ENCODE measurements at places on chromosomes 13 and 19.
A peak's percentile ranks its signal among the peaks of the same experiment; 100 is the strongest.

GRCh38 chr19:29770648-29771047, 41.1 kb upstream of the CCNE1 start:
- no peak for DNase-seq

DNA sequence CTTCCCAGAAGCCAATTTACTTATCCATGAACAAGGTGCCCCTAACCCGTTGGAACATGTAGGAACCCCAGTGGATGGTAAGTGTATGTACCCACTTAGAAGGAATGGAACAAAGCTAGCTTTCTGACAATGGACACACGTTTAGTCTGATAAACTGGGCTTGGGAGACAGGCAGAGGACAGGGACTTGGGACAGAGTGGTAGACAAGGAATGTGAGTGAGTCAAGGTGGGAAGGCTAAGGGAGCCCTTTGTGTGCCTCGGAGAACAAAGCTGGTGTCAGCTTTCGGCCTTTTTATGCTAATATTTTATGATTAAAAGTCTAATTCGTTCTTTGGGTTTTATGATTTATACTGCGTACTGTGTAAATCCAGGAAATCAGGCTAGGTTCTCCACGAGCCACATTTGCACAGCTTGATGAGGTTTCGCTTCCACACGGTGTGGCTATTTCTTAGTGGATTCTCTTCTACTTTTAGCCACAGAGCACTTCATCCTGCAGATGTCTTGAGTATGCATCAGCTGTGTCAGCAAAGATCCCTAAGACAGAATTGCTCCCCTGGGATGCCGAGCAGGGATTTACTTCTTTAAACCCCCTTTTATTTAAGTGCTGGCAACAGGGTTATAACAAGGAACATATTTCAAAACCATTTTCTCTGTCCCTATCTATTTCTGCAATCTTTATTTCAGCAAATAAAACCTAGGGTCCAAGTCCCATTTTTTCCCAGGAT, 258.5 kb downstream of the DLEU7 start:
- no peak for DNase-seq

GRCh38 chr19:32311371-32311770, 34.0 kb upstream of the ZNF507 start:
- DNase-seq = peak; percentile 79

DNA sequence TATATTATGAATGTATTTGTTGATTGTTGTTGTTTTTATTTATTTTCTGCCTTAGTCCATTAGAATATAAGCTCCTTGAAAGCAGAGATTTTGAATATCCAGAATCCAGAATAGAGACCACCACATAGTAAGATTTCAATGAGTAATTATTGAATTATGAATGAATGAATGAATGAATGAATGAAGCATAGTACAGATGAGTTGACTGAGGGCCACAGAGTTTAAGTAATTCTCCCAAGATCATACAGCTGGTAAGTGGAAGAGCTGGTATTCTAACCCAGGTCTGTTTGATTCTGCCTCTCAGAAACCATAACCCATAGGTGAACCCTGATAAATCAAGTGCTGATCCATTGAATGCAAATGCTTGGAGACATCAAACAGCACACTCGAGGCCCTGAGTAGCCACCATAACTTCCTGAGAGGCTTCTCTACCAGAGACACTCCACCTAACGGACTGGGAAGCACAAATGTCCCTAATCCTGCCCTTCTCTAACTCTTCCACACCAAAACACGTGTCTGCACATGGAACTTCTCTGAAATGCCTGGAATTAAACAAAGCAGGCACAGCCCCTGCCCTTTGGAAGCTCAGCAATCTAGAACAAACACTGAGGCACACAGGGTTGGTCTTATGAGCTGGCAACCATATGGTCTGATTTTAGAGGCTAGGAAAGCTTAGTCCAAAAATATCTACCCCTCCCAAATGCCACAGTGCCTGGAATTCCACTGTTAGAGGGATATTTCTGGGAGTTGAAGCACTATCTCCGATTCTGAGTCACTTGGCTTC, 190.1 kb downstream of the FOXO1 start:
- no peak for DNase-seq

DNA sequence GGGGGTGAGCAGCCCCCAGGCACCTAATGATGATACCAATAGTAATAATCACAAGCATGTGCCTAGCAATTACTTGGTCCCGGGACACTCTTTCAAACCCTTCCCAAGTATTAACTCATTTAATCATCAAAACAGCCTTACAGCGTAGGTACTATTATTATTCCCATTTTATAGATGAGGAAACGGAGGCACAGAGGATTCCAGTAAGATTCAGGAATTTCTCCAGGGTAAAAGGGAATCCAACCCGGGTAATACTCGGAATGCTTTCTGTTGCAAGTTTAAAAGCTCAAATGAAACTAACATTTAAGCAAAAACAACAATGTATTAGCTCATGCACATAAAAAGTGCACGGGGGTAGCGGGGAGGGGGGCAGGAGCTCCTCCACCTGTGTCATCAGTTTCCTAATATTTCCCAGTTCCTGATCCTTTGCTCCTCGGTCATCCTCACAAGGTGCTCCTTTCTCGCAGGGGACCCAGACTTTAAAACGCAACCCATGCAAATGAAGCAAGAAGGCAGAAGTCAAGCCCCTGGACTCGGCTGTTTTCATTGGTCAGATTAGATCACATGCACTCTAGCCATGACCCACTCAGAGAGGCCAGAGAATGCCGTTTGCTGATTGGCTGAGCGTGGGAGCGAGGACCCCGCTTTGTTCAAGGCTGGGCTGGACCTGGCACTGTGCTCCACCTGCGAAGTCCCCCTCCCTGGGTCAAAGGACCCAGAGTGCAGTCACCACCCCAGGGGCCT, 38.3 kb upstream of the C19orf12 start:
- DNase-seq = no peak

- no peak for DNase-seq
Observed at GRCh38 chr13:75432811-75433244, 49.1 kb downstream of the TBC1D4 start.

Measured in esophagus muscularis mucosa (tissue), 4 donors.